NCI-H748 treated with DMSO at 0.1 percent for 48 hours (cell line): ENCODE measurements at places on chromosomes 5 and 9.

GRCh38 chr5:53071738-53072137 is 37.8 kb downstream of the MOCS2 start:
- no peak for DNase-seq

GRCh38 chr5:57429513-57430120 is 53.0 kb downstream of the ACTBL2 start:
- DNase-seq = no peak

GRCh38 chr5:74801941-74802340 is 34.9 kb downstream of the NSA2 start:
- no peak for DNase-seq

GRCh38 chr5:127441799-127442484 is 75.5 kb upstream of the PRRC1 start:
- DNase-seq = no peak

- no peak for DNase-seq
These were observed 758.7 kb downstream of the CDH18 start for GRCh38 chr5:19229179-19229835.

DNA sequence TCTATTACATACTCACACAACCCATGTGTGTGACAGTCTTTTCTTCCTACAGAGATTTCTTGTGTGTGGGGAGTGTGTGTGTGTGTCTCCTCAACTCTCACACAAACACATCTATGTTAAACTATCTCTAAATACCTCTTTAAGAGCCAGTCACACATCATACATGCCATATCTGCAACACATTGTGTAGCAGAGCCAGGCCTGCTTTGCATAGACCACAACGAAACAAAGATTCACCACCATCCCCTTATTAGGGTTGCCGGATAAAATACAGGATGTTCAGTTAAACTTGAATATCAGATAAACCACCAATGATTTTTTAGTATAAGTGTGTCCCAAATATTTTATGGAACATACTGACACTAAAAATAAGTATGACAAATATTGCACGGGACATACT is 2.3 kb downstream of the FAM170A start:
- DNase-seq = no peak

- no peak for DNase-seq
These were observed 34.7 kb downstream of the TMEM167A start for GRCh38 chr5:83042507-83042906.

DNA sequence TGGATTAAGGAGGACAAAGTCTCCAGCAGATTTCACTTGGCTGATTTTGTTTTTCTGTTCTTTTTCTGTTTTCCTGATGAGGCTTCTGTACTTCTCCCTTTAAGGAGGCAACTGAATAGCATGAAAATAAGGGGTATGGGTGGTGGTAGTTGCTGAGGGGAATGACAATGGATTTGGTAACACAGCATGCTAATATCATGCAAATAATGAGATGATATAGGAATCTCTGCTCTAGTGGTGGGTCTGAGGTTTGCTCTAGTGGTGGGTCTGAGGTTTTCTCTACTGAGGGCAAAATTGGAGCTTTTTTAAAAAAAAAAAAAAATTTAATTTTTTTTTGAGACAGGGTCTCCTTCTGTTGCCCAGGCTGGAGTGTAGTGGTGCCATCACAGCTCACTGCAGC is 139.7 kb downstream of the C9orf152 start:
- no peak for DNase-seq

DNA sequence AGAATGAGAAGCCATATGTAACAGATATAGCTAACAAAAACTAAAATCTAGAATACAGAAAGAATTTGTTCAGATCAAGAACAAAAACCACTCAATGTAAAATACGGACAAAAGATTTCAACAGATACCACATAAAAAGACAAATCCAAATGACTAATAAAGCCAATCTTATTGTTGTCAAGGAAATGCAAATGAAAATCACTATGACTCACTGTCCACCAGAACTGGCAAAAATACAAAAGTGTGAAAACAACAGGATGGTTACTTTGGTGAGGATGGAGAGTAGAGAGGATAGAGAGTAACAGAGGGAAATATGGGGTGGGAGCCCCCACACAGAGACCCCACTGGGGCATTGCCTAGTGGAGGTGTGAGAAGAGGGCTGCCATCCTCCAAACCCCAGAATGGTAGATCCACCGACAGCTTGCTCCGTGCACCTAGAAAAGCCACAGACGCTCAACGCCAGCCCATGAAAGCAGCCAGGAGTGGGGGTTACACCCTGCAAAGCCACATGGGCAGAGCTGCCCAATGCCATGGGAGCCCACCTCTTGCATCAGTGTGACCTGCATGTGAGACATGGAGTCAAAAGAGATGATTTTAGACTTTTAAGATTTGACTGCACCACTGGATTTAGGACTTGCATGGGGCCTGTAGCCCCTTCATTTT is 15.2 kb upstream of the RHOBTB3 start:
- DNase-seq = no peak

DNA sequence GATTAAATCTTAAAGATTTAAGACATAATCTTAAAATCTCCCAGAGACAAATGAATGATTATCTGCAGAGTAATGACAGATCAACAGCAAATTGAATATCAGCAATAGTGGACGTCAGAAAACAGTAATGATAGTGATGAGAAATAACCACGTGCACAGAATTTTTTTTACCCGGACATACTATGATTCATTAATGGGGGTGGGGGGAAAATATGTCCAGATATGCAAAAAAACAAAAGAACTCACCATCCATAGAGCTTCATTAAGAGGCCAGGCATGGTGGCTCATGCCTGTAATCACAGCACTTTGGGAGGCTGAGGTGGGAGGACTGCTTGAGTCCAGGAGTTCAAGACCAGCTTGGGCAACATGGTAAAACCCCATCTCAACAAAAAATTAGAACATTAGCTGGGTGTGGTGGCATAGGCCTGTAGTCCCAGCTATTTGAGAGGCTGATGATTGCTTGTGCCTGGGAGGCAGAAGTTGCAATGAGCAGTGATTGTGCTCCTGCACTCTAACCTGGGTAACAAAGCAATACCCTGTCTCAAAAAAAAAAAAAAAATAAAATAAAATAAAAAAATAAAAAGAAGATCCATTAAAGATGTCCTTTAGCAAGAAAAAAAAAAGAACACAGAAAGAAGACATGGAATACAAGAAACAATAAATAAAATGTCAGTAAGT is 30.9 kb upstream of the SHOC1 start:
- DNase-seq = no peak

DNA sequence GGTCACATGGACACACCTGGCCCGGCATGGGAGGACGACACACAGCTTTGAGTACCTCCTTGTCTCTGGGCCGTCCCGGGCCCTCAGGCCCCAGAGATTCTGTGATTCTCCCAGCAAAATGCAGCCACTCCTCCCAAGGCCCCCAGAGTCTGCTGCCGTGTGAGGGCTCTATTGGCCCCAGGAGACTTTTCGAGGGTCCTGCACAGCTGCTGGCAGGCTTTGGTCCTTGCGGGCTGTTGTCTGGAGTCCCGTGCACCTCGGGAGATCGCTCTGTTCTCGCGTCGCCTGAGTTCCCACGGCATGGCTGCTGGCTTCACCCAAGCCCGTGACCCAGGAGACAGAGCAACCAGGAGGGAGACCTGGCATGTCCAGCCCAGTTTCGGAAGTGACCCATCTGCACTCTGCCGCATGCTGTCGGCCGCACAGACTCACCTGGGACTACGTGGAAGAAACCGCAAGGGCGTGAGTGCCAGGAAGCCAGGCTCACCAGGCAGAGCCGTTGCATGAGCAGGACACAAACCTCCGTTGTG is 46.8 kb upstream of the NKD2 start:
- DNase-seq = no peak

GRCh38 chr5:469752-470483 is 26.9 kb downstream of the EXOC3 start:
- no peak for DNase-seq

DNA sequence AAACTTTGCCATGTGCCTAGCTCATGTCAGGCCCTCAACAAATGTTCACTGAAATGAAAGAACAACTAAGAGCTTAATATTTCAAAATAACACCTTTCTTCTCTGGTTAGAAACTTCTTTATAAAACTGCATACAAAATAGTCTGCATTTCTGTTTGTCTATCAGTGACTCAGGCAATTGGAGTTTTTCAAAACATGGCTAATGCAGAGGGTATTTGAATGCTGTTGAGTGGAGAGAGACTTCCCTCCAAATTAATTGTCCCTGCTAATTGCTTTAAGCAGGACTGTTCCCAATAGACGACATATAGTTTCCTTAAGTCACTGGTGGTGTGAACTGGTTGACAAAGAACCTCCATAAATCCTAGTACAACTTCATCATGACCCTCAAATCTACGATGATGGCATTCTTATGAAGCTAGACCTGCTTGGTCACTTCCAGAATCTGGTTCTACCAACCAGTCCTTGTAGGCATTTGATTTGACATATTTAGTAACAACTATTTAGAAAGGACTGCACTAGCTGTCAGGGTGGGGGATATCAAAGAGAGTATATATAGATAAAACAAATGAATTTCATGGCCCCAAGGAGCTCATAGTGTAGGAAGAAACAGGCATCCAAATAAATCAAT is 84.5 kb downstream of the PRLR start:
- DNase-seq = no peak

GRCh38 chr5:148543727-148544126 is 110.6 kb downstream of the HTR4 start:
- DNase-seq = no peak

DNA sequence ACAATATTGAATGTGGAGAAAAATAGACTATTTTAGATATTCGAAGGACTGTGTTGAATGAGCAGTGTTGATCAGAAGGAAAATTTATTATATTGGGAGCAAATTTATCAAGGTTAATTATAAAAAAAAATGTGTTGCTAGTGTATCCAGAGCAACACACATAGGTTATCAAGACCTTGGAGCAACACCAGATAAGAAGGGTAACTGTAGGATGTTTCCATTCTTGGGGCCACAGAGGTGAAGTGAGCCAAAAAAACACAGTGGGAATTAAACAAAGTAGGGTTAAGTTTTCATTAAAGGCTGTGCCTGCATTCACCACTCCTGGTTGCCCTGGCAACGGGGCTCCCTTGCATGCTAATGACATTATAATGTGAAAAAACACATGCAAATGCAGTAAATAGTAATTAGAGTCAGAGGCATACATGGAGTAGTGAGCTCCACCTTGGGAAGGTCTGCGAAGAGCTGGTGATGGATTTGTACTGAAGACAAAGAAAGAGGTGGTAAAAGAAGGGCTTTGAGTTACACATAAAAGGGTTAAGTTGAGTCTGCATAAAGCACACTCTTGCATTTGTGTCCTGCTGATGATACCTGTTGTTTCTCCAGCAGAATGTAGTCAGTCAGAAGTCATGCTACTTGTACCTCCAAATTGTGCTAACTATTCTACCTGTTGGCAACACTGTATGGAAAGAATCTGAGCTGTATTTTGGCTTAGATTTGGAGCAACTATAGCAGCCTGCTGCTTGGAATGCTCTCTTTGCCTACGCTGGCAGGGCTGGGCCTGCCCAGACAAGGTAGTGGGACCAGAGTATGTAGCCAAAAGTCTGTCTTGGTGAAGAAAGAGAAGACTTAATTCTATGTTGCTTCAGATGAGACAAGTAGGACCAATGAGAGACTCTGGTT is 59.6 kb downstream of the ATG10 start:
- DNase-seq = no peak

GRCh38 chr5:159792180-159792579 is 124.1 kb upstream of the ADRA1B start:
- no peak for DNase-seq

DNA sequence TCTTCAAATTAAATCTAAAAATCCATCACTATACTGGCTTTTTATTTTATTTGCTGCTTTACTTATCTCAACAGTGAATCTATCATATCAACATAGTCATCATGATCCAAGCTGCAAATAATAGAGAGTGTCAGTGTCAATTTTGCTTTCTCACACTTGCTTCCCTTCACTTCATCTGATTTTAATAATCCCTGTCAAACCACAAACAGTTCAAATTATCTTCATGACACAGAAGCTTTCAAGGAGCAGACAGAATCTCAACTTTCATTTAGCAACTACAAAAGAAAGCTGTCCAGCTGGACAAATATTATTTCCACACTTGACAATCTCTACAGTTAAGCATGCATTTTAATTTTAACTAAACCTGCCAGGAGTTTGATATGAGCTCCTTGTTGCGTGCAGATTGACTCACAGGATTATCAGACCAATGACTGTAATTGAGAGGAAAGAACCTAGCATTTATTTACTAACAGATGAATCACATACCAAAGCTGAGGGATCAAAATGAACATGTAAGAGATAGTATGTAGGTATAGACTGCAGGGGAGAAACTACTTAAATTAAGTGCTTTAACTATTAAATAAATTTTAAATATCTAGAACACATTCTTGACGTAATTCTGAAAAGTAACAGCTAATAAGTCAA is 56.0 kb downstream of the KIAA0825 start:
- DNase-seq = no peak

DNA sequence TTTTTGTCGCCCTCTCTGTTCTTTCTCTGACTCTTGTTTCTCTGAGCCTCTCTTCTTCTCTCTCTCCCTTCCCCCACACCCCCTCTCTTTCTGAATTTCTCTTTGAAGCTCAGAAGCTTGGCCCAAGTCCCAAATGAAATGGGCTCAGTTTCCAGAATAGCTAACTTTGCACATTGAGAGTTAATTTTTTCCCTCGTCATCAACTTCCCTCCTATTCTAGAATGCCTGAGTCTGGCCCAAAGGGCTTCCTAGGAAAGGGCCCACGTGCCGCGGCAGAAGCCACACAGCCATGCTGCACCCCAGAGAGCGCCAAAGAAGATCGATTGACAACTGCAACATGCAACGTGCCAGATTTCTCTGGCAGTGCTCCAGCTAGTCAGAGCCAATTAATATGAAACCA is 588.8 kb upstream of the KLF4 start:
- no peak for DNase-seq

DNA sequence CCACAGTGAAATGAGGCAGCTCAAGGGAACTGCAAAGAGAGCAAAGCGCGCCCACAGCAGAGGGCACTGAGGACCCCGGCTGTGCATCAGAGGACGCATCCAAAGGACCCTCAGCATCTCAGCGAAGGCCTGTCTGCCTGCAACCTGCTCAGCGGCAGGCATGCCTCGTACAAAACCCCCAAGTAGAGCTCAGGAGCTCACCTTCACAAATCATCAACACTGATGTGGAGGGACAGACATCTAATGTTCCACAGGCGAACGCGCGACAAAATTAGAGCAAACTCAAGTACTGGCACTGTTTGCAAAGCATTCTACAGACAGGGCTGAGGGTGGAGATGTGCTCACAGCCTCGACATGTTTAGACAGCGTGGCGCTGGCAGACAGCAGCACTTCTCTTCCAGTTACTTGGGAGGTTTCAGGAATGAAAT is 81.0 kb downstream of the DCP2 start:
- no peak for DNase-seq

DNA sequence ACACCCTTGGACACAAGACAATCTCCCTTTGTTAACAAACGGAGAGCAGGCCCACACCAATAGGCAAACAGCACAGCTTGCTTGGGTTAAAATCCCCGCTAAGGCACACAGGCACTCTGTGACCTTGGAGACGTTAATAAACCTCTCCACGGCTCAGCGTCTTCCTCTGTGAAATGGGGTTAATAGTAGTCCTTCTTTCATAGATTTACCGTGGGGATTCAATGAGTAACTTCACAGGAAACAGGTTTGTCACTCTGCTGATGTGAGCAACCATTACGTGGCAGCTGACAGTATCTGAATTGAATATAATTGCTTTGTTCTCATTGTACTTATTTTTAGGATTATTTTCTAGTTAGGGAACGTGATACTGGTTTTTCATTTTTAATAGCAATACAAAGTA is 65.2 kb upstream of the ADRA1B start:
- no peak for DNase-seq

GRCh38 chr9:110370315-110370714 is 32.7 kb upstream of the TXNDC8 start:
- DNase-seq = no peak

GRCh38 chr9:118038713-118039112 is 334.5 kb downstream of the TLR4 start:
- DNase-seq = no peak
